ENCODE measurements at places on chromosomes 16 and 17.

DNA sequence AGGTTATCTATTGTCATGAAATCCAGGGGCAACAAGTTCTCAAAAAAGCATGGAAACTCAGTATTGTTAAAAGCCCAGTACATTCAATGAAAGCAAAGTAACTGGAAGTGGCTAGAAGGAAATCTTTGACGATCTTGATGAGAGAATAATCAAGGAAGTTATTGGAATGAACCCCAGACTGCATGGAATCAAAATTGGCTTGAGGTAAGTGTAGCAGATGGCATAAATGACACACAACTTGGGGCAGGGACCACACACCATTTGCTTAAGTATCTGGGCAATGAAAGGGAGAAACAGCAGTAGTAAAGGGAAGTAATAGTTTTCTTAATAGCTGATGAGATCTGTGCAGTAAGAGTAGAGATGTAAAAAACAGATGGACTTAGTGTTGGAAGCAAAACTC, 238.0 kb downstream of the HS3ST3A1 start:
- DNase-seq: no peak

DNA sequence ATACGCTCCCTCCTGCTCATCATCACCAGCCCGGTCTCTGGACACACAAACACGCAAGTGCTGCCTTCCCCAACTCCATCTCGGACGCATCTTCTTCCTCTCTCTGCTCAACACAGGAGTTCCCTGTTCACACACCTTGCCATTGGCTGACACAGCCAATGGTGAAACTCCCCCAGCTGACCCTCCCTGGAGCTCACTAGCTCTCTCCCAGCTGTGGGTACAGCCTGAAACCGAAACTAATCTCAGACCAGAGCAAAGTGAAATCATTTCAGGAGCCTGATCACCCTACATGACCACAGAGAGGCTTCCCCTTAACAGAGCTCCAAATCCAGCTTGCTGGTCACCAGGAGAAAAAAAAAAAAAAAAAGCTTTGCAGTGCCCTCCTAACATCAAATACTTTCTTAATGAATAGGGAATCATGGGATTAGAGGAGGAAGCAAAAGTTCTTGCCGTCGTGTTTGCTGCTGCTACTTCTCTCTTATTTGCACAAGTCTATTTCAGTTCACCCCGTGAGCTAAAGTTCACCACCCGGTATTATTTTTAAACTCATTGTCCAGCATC, 8.3 kb downstream of the CUEDC1 start:
- no peak for DNase-seq

DNA sequence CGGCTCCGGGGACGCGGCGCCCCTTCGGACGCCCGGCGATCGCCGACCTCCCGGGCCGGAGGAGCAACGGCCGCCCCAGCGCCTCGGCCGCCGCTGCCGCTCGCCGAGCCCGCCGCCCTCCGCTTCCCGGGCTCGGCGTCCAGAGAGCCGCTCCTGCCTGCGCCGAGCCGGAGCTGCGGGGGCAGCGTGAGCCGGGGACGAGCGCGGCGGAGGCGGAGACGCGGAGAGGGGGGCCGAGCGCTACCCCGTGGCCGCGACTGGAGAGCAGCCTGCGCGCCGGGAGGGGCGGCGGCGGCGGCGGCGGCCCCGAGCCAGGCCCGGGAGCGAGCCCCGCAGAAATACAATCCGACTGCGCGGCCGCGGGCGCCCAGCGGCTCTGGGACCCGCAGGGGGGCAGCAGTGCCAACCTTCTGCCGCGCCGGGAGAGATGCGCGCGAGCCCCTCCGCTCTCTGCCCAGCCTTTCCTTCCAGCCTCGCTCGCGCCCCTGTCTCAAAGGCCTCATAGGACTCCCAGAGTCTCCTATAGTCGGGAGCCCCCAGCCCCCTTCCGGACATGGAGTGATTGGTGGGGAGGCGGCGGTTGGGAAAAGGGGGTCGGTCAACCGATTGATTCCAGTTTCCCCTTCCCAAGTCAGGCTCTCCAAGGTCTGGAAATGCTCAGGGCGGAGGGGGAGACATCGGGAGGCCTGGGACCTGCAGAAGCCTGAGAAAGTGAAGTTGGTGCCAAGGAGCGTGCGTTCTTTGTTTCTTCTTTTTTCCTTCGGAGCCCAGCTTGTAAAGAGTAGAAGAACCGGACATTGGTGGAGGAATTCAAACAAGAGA, 1.0 kb upstream of the SDK2 start:
- DNase-seq: peak; percentile 58

DNA sequence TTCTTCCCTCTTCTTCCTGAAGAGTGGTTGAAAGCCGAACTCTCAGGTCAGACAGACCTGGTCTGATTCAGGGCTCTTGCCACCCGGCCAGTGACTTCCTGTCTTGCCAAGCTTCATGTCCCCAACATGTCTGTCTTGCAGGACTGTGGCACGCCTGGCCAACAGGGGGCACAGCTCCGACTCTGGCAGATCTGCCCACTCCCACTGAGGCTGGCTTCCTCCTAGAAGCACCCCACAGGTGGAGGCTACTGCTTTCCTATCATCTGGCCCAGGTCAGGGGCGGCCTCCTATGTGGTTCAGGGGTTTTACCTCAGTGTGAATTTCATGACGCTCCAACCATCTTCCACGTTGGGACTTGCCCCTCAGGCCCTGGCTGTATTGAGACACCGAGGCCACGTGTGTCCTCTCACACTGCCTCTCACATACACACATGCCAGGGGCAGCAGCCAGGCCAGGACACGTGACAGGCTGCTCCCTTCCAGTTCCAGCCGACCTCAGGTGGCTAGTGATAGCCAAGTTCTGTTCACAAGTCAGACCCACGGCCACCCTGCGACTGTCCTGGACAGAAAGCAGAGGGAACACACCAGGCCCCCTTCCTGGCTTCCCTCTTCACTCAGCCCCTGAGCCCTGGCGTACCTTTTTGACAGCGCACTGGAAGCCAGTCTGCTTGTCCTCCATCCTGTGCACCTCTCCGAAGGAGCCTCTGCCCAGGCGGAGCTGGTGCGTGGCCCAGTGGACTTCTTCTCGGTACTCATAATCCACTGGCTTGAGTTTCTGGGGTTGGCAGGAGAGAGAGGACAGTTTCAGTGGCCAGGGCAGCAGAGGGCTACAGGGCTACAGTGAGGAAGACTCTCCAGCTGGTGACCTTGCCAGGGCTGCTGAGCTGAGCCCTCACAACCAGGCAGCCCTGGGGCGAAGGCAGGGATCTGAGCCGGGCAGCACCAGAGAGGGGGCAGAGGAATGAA, 22.6 kb upstream of the SPATA32 start:
- no peak for DNase-seq

DNA sequence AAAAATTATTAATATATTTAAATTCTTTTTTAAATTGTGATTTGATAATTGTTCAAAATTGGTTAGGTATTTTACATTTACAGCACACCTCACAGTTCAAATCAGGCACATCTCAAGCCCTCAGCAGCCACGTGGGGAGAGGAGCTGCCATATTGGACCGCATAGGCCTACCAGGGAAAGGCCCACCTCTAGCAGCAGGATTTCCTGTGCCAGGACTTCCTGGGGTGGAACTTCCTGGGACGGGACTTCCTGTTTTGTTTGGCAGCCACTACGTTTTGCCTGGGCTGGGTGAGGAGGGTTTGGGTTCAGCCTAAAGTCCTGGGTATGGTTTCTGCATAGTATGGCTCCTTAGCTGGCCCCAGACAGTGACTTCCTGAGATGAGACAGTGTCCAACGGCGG, 298.5 kb upstream of the FOXF1 start:
- DNase-seq: no peak

GRCh38 chr17:59327121-59327980, 4.1 kb upstream of the YPEL2 start:
- no peak for DNase-seq

DNA sequence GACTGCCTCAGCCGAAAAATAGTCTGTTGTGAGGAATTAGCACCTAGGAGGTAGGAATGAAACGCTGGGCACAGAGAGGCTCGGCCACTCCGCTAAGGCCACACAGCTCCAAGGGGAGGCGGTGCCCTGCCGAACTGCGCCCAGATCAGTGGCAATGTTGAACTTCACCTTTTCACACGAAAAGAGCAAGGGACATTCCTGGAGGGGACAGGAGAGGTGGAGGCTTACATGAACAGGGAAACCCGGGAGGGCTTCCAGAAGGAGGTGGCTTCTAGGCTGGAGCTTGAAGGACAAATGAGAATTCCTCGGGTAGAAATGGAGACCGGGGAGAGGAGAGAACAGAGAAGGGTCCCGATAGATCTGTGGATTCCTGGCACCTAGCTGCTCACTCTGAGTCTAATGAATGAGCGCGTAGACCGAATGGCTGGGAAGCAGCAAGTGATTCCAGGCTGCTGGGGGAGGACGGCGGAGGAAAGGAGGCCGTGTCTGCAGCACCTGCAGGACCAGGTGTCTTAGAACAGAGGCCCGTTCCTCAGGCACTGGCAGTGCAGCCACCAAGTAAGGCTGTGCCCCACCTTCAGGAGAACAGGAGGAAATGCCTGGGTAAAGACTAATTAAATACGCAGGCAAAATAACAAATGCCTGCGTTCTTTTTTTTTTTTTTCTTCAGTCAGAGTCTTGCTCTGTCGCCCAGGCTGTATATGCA, 722 bp upstream of the SLC38A10 start:
- no peak for DNase-seq

DNA sequence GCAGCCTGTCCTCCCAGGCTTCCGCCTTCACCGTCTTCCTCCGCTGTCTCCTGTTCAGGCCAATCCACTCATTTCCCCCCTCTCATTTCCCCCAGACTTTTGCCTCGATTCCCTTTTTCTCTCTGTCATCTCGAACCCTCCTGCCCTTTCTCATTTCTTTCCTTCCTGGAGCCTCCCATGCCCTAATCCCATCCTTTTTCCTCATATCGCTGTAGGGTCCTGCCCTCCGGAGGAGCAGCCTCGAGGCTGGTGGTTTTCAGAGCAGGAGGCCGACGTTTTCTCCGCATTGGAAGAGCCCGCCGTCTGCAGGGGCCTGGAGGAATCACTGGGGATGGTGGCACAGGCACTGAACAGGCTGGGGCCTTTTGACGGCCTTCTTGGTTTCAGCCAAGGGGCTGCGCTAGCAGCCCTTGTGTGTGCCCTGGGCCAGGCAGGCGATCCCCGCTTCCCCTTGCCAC, 597 bp downstream of the OVCA2 start:
- no peak for DNase-seq
